ENCODE measurements at places on chromosomes 2 and 18.

DNA sequence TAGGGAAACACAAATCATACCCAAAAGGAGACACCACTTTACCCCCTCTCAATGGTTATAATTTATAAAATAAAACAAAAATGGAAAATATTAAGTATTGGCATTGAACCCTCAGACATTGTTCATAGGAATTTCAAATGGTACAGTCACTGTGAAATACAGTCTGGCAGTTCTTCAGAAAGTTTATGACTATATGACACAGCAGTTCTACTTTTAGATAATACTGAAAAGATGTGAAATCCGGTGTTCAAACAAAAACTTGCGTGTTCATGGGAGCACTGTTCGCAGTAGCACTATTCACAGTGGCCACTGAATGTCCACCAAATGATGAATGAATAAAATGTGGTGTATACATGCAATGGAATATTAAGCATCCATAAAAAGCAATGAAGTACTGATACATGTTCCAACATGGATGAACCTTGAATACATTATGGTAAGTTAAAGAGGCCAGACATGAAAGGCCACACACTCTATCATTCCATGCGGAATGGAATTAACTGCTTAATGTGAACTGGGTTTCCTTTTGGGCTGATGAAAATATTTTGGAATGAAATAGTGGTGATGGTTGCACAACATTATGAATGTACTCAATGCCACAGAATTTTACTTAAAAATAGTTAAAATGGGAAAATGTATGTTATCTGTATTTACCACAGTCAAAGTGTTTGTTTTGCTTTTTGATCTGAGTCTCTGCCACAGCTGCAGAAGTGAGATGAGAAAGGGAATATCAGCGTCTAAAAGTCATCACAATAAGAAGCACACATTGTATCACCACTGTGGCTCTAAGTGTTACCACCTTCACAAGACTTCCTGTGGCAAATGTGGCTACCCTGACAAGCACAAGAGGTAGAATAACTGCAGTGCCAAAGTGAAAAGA lies 864.6 kb downstream of the SUCLG1 start:
- DNase-seq = no peak

DNA sequence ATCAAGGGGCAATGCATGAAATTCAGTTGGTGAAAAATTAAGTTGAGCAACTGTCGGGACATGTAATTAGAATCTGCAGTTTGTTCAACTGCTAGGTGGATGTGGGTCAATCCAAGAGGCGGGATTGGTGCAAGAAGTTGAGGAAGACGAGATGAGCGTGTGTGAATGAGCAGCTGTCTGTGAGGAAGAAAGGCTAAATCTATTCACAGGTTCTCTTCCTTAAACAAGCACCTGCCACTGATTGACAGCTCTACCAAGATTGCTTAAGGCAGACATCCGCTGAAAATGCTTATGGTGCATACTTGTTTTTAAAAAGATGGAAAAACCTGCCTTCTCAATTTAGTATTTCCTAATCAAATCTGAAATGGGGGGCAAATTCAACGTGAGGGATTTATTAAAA lies 323.4 kb upstream of the THUMPD2 start:
- DNase-seq = no peak

DNA sequence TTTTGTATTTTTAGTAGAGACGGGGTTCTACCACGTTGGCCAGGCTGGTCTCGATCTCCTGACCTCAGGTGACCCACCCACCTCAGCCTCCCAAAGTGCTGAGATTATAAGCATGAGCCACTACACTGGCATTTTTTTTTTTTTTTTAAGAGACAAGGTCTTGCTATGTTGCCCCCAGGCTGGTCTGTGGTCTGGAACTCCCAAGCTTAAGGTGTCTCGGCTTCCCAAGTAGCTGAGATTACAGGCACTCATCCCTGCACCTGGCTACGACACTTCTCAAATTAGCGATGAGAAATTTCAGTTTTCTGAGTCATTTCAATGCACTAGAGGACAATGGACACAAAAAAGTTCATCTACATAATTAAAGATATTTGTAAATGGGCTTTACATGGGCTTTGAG lies 36.6 kb upstream of the TCF7L1 start:
- no peak for DNase-seq

DNA sequence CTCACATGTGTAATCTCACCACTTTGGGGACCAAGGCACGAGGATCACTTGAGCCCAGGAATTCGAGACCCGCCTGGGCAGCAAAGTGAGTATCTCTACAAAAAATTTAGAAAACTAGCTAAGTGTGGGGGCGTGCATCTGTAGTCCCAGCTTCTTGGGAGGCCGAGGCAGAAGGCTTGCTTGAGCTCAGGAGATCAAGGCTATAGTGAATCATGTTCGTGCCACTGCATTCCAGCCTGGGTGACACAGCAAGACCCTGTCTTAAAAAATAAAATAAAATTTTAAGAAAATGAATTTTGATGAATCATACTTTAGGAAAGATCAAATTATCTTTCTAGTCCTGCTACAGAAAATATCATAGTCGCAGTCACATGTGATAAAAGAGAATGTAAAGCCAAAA lies 46.9 kb downstream of the CABYR start:
- DNase-seq = no peak

GRCh38 chr2:86518481-86518880 lies 44.8 kb downstream of the CHMP3 start:
- peak; percentile 46 for DNase-seq

DNA sequence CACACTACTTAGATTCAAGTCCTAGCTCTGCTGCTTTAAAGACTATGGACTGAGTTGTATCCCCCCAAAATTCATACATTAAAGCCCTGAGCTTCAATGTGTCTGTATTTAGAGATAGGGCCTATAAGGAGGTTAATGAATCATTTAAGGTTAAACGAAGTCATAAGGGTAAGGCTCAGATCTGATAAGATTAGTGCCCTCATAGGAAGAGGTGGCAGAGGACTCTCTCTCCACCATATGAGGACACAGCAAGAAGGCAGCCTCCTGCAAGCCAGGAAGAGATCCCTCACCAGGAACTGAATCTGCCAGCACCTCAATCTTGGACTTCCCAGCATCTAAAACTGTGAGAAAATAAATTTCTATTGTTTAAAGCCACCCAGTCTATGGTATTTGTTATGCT lies 3.1 kb upstream of the CYTIP start:
- DNase-seq = no peak

GRCh38 chr2:96146153-96146880 lies 1.1 kb upstream of the DUSP2 start:
- DNase-seq = no peak

DNA sequence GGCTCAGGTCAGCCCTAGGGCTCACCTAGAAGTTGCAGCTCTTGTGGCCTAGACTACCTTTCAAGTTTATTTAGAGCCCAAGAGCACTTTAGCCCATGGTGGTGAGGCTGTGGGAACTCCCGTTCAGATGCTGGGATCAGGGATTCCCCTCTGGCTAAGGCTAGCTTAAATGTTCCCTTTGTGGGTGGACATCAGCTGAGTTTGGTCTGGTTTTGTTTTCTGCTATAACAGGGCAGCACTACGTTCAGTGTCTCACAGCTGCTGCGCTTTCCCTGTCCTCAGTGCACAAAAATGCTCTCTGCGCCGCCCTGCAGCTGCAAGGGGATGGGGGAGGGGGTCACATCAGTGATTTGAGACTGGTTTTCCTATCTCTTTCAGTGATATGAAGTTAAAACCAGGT lies 170.5 kb upstream of the KCNJ3 start:
- no peak for DNase-seq

GRCh38 chr2:65393743-65394422 lies 38.5 kb downstream of the SPRED2 start:
- DNase-seq = no peak

DNA sequence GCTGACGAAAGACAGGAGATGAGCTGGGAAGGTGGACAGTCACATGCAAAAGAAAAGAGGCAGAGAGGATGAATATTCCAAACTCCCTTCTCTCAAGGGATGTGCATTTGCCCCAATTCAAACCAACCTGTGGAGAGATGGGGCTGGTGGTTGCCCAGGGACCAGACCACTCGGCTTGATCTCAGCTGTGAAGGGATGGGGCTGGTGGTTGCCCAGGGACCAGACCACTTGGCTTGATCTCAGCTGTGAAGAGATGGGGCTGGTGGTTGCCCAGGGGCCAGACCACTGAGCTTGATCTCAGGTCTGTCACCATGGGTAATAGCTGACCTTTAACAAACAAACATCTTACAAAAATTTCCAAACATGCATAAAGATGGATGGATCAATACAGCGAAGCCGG lies 42.5 kb upstream of the SALL3 start:
- DNase-seq = no peak

DNA sequence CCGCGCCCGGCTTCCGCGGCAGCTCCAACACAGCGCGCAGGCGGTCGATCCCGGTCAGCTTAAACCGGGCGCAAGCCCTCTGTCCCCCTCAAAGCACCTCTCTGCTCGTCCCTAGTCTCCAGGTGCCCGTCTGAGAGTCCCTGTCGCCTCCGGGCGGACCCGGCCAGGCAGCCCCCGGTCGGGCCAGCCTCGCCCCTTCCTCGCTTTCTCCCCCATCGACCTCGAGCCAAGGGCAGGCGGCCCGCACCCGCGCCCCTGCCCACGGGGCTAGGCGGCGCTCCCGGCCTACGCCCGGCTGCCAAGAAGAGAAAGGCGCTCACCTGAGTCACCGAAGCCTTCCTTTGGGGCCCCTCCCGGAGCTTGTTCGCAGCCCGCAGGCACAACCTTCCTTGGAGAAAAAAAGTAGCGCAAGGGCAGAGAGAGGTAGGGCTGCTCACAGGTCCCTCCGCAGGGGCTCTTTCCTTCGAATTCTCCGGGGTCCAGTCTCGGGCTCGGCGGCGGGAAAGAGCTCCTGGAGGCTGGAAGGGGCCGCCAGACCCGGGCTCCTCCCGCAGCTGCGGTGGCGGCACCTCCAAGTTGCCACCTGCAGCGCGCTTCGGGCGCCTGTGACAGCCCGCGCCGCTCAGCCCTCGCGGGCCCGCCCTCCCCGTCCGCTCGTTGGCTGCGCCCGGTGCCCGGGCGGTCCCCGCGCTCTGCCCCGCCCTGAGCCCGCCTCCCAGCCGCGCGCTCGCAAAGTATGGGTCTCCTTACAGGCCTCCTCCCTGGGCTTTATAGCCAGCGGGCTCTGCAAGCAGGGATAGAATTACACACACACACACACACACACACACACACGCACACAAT lies 86.5 kb upstream of the EPB41L3 start:
- no peak for DNase-seq

GRCh38 chr2:28083476-28083875 lies 192.9 kb downstream of the BABAM2 start:
- DNase-seq = no peak

- no peak for DNase-seq
These were observed 14.5 kb downstream of the CLIP4 start for GRCh38 chr2:29129586-29130281.

GRCh38 chr2:9945596-9945995 lies 5.9 kb upstream of the GRHL1 start:
- no peak for DNase-seq

DNA sequence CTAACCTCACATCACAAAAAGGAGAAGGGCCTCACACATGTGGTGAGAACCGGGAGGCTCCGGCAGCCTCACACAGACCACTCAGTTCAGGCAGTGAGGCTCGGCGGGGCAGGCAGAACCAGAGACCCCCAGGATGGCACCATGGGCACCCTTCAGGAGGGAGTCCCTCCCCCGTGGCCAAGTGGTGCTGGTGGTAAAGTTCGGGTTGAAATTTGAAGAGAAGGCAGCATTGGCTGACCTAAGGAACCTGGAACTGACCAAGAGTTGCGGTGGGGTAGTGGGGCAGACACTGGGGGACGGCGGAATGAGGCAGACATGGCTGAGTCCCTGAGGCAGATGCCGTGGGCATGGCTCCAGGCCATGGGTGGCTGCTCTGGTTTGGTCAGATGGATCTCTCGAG lies 239.3 kb upstream of the MYT1L start:
- DNase-seq = no peak

GRCh38 chr2:117557626-117558025 lies 256.9 kb upstream of the DDX18 start:
- peak; percentile 83 for DNase-seq

DNA sequence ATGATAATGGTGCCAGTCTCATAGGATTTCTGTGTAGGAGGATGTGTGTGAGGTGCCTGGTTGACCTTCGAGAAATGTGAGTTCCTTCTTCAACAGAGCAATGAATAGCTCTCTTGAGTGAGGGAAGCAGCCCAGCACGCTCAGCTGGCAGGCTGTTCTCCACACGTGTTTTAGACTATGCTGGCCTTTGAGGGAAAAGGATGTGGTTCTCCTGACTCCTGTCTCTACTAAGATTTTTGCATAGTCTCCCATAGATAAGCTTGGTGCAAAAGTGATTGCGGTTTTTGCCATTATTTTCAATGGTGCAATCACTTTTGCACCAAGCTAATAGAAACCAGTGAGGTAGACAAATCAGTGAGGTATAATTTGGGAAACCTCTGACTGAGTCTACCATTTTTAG lies 284.1 kb downstream of the SLC4A3 start:
- DNase-seq = no peak

- no peak for DNase-seq
These were observed 14.7 kb upstream of the ATP6V1B1 start for GRCh38 chr2:70921031-70921430.

DNA sequence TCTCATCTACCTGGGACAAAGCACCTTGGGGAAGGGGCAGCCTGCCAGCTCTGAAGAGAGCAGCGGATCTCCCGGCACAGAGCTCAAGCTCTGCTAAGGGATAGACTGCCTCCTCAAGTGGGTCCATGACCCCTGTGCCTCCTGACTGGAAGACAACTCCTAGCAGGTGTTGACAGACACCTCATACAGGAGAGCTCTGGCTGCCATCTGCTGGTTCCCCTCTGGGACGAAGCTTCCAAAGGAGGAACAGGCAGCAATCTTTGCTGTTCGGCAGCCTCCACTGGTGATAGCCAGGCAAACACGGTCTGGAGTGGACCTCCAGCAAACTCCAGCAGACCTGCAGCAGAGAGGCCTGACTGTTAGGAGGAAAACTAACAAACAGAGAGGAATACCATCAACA lies 549.9 kb upstream of the LRATD1 start:
- no peak for DNase-seq

DNA sequence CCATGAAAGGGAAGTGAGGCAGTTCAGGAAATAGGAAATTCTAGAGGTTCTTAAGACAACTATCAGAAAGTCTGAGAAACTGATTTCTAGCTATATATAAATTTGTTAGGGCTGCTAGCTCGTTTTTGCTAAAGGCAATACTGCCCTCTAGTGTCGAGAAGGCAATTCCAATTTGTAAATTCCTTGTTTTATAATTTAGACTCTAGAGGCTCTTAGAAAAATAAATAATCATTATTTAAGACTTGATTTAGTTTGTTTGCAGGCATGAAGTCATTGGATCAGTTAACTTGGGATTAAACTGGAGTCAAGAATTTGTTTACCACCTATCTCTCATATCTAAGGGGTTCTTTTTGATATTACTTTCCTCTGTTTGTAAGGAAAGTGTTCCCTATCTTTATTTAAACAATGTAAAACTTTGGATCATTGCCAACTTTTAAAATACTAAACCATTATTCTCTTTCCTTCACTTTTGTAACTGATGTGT lies 66.2 kb downstream of the ACVR2A start:
- DNase-seq = peak; percentile 60

GRCh38 chr2:54041135-54041534 lies 70.3 kb upstream of the PSME4 start:
- DNase-seq = no peak

All from T47D (cell line).